ENCODE measurements at places on chromosomes 1 and 21. TPM values are rescaled to one million over a fixed set of nuclear protein-coding genes. Genes with fewer than 3 reads are reported as not detected.

RAP1GAP gene
- 1.0 TPM for total RNA-seq

RBM11 gene
- total RNA-seq, result 6.2 TPM

- H3K4me3 ChIP-seq, result no peak overlapping the region
- H3K27me3 ChIP-seq, result no peaks in the 10 kb centered on the region
- H3K4me1 ChIP-seq, result no peaks in the 10 kb centered on the region
- H3K36me3 ChIP-seq, result peaks cover 6% of the 10 kb centered on the region
- H3K27ac ChIP-seq, result no peak overlapping the region
- no peak for DNase-seq
Measured at GRCh38 chr1:85661767-85662166, 46.5 kb downstream of the ZNHIT6 start.

- no peaks in the 10 kb centered on the region for H3K4me1 ChIP-seq
- no peaks in the 10 kb centered on the region for H3K27me3 ChIP-seq
- H3K36me3 ChIP-seq, result no peaks in the 10 kb centered on the region
- no peak overlapping the region for H3K4me3 ChIP-seq
Measured at GRCh38 chr1:50129201-50129600, 20.5 kb downstream of the ELAVL4 start.

GRCh38 chr1:18957532-18958300 lies 1.2 kb upstream of the IFFO2 start:
- H3K4me1 ChIP-seq, result peaks cover 42% of the 10 kb centered on the region
- H3K27me3 ChIP-seq, result peaks cover 5% of the 10 kb centered on the region
- H3K4me3 ChIP-seq, result peak overlapping the region; percentile 74
- DNase-seq, result no peak
- no peak overlapping the region for H3K27ac ChIP-seq
- no peaks in the 10 kb centered on the region for H3K36me3 ChIP-seq

- no peak for DNase-seq
- no peaks in the 10 kb centered on the region for H3K27me3 ChIP-seq
- H3K4me3 ChIP-seq, result no peak overlapping the region
Measured at GRCh38 chr21:36847189-36847588, 119.3 kb downstream of the HLCS start.

GRCh38 chr1:91801496-91802115 lies 84.3 kb downstream of the TGFBR3 start:
- H3K4me1 ChIP-seq, result peaks cover 21% of the 10 kb centered on the region
- no peak overlapping the region for H3K4me3 ChIP-seq
- H3K27me3 ChIP-seq, result no peaks in the 10 kb centered on the region
- no peak for DNase-seq
- no peak overlapping the region for H3K27ac ChIP-seq

DNA sequence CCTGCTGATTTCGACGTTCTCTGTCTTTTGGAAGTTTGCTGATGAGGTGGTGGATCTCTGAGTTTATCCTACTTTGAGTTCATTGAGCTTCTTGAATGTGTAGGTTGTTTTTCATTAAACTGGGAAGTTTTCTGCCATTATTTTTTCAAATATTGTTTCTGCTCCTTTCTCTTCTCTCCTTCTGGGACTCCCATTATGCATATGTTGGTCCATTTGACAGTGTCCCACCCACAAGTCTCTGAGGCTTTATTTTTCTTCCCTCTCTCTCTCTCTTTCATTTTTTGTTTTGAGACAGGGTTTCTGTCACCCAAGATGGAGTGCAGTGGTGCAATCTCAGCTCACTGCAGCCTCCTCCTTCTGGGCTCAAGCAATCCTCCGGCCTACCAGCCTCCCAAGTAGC lies 11.7 kb downstream of the TNFRSF18 start:
- no peaks in the 10 kb centered on the region for H3K4me1 ChIP-seq
- H3K4me3 ChIP-seq, result no peak overlapping the region
- H3K27me3 ChIP-seq, result no peaks in the 10 kb centered on the region
- no peaks in the 10 kb centered on the region for H3K36me3 ChIP-seq

DNA sequence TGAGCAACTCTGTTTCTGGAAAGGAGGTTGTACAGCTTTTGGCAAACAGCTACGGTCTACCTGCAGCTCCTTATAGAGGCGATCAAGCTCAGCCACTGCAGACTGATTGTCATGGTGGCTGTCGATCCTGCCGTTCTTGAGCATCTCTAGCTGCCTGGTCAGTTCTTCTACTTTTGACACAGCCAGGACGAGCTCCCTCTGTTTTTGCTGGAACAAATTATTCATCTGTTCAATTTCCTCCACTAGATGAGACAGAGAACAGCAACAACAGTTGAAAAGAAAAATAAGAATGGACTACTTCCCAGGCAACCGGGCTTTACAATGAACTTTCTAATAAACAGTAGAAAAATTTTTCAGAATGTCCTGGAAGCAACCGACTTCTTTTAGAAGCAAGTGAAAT lies 42.5 kb downstream of the TP53BP2 start:
- DNase-seq, result no peak
- no peaks in the 10 kb centered on the region for H3K27me3 ChIP-seq
- H3K27ac ChIP-seq, result no peak overlapping the region
- H3K4me1 ChIP-seq, result no peaks in the 10 kb centered on the region
- no peak overlapping the region for H3K4me3 ChIP-seq

- peaks cover 12% of the 10 kb centered on the region for H3K4me1 ChIP-seq
- no peak overlapping the region for H3K4me3 ChIP-seq
- no peak for DNase-seq
- no peaks in the 10 kb centered on the region for H3K27me3 ChIP-seq
Measured at GRCh38 chr1:32977546-32978087, 13.0 kb upstream of the RNF19B start.
